ENCODE measurements at places on chromosomes 2 and 18.

GRCh38 chr2:1253629-1254028 is 159.6 kb upstream of the TPO start:
- no peak for DNase-seq

GRCh38 chr2:176812246-176812775 is 400.3 kb upstream of the HNRNPA3 start:
- no peak for DNase-seq

- no peak for DNase-seq
Measured at GRCh38 chr2:127404466-127405254, 13.6 kb upstream of the PROC start.

GRCh38 chr2:191696966-191697365 is 19.0 kb downstream of the NABP1 start:
- DNase-seq: no peak

DNA sequence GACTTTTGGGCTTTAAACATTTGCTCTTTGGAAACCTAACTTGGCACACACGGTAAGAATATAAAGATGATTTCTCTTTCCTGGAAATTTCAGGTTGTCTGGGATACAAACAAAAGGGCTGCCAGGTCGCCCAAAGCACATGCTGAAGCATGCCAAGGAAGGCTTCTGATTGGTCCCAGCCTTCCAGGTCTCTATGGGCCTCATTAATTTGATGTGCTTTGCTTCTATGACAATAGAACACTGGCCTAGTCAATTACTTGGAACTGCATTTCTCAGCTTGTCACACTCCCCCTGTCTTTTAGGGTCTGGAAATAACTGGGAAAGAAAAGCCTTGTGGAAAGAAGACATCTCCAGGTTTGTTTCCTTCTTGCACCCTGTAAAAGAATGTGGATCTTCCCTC is 228.9 kb downstream of the ADCYAP1 start:
- no peak for DNase-seq

GRCh38 chr18:25111377-25112288 is 240.3 kb downstream of the ZNF521 start:
- no peak for DNase-seq

DNA sequence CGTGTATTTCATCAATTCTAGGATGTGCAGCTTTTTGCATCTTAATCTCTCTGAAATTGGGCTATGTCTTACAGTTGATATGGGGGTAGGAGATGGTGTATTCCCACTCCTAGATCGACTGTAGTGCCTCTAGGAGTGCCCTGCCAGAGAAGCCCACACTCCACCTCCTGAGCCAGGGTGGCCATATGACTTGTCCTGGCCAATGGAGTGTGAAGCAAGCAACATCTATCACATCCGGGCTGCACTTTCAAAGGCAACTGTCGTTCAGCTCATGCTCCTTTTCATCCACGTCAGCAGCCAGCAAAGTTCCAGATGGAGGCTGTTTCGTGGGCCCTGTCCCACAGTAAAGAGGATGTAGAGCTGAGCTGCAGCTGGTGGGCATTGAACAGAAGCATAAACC is 149.4 kb upstream of the SLC1A4 start:
- DNase-seq: no peak

- DNase-seq: no peak
Measured at GRCh38 chr18:44799382-44799906, 118.8 kb downstream of the SETBP1 start.

GRCh38 chr2:51693640-51694039 is 661.7 kb upstream of the NRXN1 start:
- DNase-seq: no peak

DNA sequence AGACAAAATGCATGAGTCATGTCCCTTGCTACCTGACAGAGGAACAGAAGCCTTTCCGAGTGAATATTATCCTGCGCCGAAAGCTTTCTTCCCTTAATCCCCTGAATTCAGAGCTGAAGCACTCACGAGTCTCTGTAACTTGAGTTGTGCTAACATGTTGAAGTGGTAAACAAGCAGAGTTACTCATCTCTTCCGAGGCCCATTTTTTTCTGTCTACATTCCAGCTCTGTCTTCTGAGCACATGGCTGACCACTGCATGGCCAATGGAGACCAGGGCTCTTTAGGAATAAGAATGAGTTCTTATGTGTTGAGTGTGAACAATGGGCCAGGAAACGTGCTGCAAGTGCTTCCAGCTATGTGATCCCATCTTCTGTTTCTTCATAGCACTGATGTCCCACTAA is 73.1 kb upstream of the PID1 start:
- peak; percentile 71 for DNase-seq

DNA sequence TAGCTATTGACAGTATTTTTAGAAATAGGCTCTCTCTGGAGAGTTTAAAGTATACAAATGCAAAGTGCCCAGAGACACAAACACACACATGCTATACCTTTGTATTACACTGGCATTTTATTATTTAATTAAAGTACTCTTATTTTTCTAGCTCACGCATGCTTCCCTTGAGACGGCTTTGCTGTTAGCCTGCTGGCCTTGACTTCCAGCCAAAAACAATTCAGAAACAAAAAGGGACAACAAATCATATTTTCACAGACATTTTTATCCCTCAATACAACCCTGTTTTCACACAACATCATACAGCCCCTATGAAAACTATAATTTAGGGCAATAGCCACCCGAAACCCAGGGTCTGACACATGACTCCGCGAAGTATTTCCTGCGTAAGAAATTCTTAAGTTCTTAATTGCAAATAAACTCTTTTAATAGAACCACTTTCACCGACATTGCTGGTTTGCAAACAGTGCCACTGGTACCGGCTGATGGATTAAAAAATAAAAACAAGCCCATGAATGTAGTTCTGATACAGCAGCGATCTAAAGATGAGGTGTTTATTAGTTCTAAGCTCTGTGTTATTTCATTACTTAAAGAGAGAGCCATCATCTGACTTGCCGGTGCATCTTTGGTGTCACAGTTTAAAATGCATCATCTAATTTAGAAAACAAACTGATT is 185.1 kb downstream of the TCF4 start:
- DNase-seq: no peak

DNA sequence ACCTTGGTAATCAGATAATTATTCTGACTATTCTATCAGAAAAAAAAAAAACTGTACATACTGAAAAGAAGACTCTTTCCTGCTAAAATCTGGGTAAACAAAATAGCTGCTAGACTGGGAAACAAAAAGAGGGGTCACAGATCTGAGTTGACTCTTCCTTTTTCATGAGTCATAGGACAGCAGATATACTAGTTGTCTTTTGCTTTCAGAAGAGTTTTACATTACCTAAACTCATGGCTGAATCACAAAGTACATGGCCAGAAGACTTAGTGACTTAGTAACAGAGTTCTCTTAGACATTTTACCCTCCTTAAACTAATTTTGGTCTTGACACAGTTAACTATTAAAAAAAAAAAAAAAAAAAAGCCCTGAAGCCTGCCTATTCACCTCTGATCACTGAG is 834.0 kb upstream of the FSHR start:
- no peak for DNase-seq

DNA sequence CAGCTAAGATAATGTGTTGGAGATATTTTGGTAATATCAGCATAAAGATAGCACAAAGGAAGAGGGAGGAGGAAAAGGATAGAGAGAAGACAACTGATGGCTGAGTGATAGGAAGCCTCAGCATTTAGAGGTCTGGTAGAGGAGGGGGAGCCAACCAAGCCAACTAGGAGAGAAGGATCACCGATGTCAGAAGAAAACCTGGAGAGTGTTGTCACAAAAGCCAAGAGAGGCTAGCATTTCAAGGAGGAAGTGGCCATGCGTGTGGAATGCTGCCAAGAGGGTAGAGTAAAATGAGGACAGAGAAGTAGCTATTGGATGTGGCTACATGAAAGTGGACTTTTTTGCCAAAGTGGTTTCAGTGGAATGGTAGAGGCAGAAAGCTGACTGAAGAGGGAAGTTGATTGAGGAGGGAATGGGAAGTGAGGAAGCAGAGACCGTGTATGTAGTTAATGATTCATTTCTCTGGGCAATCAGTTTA is 34.3 kb downstream of the LCLAT1 start:
- DNase-seq: peak; percentile 6
